ENCODE measurements at places on chromosomes 3 and 15.

- DNase-seq = no peak
Measured at GRCh38 chr3:195796795-195797194, 14.9 kb downstream of the MUC4 start.

- DNase-seq = no peak
Measured at GRCh38 chr15:69497076-69497475, 44.5 kb downstream of the RPLP1 start.

DNA sequence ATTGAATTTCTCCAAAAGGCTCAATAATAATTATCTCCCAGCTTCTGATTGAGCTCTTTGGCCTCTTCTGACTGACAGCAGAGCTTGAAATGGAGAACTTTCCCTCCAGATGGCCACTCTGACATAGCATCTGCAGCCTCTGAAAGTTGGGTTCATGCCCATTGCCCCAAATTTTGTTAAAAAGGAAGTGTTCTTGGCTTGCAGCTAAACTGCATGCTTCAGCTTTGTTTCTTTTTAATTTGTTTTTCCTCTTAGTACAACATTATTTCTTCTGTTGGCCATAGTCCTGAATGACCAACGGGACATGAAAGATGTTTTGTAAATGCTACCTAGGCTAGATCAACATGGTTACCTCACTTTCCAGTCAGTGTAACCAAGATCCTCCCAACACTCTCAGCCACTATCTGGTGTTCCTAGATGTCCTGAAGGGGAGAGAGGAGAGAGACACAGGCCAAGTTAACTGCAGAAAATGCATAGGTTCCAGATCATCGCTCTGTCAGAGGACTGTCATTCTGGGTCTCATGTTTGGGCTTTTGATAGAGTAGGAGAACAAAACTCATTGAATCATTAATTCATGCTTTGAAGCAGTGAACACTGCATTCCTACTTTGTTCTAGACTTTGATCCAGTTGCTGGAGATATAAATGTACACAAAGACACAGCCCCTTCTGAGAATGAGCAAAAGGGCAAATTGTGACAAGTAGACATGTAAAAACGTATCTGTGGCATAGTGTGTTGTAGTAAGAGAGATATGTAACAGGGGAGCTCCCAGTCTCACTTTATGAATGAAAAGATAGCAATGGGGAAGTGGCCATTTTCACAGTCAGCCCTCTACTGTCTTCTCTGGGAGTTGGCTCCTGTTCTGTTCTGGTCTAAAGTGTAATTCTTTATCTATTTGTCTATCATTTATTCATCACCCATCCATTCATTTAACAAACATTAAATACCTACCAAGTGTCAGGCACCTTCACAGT lies 156.2 kb downstream of the ZNF621 start:
- DNase-seq = no peak

DNA sequence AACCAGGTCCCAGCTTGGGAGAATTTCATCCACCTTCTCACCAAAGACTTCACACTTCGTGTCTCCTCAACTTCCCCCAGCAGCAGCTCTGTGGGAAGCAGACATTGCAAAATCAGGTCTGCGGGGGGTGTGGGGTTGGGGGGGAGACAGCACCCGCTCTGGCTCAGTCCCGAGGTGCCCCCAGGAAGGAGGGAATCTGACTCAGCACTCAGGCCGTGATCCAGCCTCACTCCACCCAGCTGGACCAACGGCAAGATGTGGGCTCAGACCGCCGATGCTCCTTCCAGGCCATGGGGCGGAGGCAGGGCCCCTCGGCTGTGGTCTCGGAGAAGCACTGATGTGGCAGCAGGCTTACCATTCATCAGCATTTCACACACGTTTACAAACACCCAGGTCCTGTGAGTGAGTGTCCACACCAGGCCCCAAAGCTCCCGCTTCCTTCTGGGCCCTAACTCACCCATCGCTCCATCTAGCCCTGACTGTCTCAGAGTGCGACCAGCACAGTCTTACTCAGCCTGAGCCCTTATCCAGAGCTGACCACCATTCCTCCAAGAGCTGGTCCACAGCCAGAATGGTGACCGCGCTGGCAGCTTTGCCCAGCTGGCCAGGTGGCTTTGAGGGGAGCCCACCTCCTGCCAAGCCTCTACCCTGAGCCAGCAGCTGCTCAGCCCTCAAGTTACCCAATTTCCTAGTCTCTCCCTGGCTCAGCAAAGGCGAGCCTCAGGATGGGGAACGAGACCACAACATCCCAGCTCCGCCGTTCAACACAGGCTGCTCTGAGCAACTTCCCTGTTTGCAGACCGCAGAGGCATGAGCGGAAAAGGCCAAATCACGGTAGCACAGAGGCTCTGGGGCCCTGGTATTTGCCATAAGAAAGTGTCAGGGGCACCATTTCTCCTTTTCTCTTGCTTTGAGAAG lies 3.3 kb downstream of the STAB1 start:
- DNase-seq = no peak

DNA sequence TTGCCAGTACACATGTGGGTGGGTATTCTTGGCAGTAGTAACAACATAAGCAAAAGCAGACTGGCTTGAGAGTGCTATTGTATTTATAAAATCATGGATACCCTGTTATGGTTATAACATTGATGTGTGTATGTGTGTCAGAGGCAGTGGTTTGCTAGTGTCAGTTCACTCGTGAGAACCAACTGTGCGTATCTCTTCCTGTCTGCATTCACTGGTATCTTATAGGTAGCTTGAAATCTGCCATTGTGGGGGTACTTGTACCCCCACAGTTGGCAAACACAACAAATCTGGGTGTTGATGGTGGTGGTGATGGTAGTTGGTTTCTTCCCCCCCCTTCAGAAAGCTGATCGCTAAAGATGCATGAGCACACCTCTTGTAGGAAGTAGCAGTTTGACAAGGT lies 355.8 kb upstream of the SATB1 start:
- DNase-seq = no peak

- no peak for DNase-seq
Measured at GRCh38 chr15:70596354-70597055, 166.9 kb downstream of the UACA start.

- DNase-seq = no peak
Measured at GRCh38 chr3:154979331-154979730, 100.8 kb upstream of the MME start.

GRCh38 chr3:146503461-146504202 lies 34.3 kb upstream of the PLSCR2 start:
- peak; percentile 28 for DNase-seq
